ENCODE measurements at places on chromosomes 16 and 17.

DNA sequence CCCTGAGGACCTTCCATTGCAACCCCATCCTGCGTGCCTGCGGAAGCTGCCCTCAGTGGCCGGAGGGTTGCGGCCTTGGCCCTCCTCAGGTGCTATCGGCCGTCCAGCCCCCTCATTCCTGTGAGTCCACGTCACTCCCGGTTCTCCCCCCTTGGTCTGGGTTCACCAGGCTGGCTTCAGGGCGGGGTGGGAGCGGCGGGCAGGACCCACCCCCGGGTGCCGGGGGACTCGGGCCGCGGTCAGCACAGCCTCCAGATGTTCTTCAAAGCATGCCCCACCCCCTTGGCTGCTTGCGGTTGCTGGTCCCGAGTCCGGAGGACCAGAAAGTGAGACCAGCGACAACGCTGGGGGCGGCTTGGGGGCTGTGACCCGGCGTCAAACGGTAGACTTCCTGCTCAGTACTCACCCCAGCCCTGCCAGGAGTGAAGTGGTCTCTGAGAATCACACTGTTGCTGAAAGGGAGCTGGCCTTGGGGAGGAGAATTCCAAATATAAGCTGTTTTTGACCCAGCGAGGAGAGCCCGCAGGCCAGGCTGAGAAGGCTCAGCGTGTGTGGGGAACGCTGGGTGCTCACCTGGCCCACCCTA is 4.5 kb downstream of the ZNF469 start:
- DNase-seq: no peak

DNA sequence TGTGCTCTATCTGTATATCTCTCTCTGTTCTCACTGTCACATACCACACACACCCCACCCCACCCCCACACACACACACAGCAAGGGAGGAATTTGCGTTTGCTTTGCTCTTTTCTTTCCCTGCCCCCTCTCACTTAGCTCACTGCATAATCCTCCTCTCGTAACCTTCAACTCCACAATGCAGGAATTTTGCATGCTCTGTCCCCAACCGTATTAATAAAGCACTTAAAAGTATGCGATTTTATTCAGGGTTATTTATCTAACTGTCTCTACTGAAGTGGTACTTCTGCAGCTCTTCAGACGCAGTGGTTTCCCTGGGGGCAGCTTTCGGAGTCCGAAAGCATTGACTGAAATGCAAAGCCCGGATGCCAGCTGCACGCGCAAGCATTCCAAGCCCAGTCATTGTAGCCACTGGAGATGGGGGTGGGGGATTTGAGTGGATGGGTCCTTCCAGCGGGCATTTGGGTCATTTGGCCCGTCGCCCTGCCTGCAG is 105.4 kb upstream of the RBFOX1 start:
- no peak for DNase-seq

DNA sequence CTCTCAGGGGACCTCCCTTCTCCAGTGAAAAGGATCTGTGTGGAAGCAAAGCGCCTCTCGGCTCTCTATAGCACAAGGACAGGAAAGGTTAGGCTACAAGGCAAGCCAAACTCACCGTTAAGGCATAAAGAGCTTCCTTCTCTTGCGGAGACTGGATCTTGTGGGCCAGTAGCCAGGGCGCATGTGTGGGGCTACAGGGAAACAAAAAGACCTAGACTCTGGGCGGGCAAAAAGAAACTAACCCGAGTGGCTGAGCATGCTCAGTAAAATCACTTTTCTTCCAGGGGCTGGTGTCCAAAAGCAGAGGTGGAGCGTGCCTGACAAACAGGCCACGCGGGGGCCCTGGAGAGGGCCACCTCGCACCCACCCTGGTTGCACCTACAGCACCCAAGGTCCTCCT is 16.1 kb downstream of the GGA2 start:
- DNase-seq: no peak

DNA sequence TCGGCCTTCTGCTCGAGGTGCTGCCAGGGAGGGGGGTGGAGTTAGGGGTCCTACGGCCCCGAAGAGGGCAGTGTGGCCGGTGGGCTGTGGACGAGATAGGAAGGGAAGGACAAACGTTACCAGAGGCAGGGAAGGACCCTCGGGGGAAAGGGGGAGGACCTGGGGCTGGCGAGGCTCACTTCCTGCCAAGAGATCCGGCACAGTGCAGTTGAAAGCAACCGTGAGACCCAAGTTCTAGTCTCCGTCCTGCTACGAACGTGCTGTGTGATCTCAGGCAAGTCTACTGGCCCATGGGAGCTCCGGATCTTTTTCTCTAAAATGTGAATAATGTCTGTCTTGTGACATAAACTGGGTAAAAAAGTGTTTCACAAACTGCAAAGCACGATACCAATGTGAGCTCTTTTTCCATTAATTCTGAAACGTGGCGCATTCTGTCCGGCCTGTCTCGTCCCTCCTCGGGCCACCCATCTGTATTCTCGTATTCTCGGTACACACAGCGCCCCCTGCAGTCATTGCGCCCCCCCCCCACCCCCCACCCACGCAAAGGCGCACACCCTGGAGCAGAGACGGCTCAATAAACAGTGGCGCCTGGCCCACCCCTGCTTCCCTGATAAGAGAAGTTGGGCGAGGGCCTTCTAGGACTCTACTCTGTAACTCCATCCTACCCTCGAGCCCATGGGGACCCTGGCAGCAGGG is 8.8 kb downstream of the CYGB start:
- no peak for DNase-seq

DNA sequence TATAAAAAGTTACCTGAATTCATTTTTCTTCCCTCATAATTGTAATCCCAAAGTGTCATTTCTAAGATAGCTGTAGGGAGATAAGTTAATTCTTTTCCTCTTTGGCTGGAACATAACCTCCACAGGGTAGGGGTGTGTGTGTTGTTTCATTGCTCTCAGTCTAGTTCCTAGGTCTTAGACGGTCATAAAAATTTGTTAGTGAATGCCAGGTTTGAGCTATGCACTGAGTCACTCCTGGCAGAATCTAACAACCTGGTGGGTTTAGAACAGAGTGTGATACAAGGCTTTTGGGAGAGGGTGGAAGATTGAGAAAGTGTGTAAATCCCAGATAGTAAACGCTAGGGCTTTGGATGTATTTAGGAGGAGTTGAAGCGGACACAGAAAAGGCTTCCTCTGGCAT is 894 bp upstream of the PHKG2 start:
- no peak for DNase-seq

GRCh38 chr16:50834701-50835100 is 92.8 kb downstream of the CYLD start:
- peak; percentile 14 for DNase-seq

- DNase-seq: no peak
Observed at GRCh38 chr16:75927810-75928209, 201.5 kb upstream of the CPHXL start.

DNA sequence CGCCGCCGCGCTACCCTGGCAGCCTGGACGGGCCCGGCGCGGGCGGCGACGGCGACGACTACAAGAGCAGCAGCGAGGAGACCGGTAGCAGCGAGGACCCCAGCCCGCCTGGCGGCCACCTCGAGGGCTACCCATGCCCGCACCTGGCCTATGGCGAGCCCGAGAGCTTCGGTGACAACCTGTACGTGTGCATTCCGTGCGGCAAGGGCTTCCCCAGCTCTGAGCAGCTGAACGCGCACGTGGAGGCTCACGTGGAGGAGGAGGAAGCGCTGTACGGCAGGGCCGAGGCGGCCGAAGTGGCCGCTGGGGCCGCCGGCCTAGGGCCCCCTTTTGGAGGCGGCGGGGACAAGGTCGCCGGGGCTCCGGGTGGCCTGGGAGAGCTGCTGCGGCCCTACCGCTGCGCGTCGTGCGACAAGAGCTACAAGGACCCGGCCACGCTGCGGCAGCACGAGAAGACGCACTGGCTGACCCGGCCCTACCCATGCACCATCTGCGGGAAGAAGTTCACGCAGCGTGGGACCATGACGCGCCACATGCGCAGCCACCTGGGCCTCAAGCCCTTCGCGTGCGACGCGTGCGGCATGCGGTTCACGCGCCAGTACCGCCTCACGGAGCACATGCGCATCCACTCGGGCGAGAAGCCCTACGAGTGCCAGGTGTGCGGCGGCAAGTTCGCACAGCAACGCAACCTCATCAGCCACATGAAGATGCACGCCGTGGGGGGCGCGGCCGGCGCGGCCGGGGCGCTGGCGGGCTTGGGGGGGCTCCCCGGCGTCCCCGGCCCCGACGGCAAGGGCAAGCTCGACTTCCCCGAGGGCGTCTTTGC is 3.1 kb downstream of the HIC1 start:
- no peak for DNase-seq

DNA sequence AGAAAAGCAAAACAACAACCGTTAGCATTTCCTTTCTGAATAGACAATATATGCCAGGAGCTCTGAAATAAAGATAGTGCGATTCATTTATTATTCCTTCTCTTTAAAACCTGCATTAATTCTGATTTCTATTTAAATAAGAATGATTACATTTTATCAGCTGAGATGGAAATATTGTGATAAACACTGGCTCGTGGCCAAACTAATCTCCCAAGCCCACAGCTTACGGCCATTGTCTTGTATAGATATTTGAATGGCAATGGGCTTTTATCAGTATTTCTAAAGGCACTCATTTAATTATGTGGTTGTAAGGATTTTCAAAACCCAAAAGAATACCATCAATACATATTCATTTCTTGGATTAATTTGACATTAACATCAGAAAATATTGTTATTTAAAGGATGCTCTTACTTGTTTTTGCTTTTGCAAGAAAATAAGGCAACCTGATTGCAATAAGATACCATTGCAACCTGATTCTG is 123.7 kb upstream of the IRX5 start:
- no peak for DNase-seq

- no peak for DNase-seq
Observed at GRCh38 chr17:27396941-27397340, 59.3 kb upstream of the KSR1 start.

- DNase-seq: no peak
Observed at GRCh38 chr17:82177761-82178498, 34.7 kb downstream of the CCDC57 start.

GRCh38 chr16:586645-587590 is 2.9 kb upstream of the RAB40C start:
- DNase-seq: no peak

DNA sequence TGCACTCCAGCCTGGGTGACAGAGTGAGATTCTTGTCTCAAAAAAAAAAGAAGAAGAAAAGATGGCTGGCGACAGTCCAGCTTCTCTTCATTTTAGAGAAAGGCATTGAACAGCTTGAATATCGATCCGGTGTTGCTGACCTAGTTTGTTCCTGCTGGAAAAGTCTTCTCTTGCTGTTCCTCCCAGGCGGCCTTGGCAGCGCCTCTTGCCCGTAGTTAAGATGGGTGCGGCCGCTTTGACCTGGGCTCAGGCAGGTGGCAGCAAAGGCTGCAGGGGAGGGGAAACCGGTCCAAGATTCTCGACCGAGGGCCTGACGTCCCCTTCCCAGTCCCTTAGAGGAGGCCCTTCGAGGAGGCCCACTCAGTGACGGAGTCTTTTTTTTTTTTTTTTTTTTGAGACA is 3.8 kb upstream of the ZNF764 start:
- no peak for DNase-seq

DNA sequence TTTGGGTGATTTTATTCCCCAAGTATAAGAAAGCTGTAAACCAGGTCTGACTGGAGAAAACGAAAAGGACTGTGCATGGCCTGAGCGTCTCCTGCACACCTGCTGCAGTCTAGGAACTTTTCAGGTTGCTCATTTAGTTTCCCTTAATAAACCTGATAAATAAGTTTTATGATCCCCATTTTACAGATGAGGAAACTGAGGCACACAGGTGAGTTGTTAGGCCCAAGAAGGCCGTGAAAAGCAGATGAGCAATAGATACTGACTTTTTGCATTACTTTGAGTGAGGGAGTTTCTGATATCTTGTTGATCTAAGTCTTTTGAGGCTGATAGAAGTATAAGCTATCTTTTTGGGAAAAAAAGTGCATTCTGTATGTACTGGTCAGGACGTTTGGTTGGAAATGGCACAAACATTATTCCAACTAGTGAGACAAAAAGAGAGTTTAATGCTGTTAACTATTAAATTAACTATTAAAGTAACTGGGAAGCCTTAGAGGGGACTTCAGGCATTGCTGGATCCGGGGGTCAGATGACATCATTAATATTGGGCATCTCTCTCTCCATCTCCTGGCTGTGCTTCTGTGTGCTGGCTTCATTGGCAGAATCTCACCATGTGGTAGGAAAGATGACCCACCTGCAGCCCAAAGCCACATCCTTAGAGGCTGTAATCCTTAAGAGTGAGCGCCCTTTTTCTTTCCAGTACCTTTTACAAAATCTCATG is 163.4 kb downstream of the CMIP start:
- DNase-seq: no peak

DNA sequence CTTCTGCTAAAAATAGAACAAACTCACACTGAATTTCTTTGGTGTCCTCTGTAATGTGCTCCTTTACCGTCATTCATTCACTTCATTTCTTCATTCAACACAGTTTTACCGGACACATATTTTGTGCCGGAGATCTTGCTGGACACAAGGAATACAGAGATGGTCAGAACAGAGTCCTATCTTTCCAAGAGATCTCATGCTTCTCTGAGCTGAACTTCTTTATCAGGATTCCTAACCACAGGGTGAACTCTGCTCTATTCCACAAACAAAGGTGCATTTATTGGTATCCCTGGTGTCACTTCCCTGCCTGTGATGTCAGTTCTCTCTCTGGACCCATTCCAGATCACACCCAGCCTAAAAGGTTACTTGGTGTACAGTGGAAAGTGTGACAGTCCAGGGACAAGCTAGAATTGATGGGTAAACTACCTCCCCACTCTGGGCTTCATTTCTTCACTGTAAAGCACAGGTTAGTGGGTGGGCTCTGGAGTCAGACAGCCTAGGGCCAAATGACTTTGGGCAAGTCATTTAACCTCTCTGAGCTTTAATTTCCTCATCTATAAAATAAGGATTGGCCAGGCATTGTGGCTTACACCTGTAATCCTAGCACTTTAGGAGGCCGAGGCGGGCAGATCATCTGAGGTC is 4.2 kb downstream of the IFI35 start:
- no peak for DNase-seq

DNA sequence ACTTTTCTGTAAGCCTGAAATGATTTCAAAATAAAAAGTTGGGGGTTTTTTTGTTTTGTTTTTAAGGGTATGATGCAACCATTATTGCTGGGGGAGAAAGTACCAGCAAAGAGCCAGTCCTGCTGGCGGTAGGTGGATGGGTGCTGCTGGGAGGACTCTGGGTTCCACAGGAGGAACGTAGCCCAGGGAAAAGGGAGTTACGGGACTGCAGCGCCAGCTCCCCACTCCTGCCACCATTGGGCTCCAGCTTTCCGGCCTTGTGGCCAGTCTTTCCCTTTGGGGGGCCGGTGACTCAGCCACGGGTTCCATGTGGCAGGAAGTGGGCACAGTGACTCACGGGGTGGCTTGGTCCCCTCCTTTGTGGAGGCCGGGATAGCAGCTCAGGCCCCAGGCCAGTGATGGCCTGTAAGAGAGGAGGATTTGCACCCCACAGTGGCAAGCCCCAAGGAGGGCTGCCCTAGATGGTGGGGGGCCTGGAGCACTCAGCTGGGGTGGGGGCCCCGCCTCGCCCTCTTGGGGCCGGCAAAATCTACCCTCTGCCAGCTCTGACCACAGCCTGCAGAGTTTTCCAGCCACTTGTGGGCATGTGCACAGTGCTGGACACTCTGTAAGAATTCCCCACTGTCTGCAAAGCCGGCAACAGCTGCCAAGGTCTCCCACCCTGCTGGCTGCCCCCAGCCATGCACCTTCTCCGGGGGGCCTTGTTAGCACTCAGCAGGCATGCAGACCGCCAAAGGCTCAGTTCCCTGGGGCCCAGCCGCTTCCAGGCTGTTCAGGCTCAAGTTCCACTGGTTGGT is 30.4 kb downstream of the SOCS3 start:
- DNase-seq: no peak

- DNase-seq: no peak
Observed at GRCh38 chr17:49692751-49693150, 14.9 kb upstream of the SPOP start.

GRCh38 chr16:59655031-59655430 is 920.9 kb upstream of the GOT2 start:
- DNase-seq: no peak
